Stimulated activated naive CD4-positive, alpha-beta T cell (primary cell): ENCODE measurements at places on chromosomes 1 and 21.

- no peak for DNase-seq
Measured at GRCh38 chr21:26140926-26141325, 29.6 kb downstream of the APP start.

GRCh38 chr1:233140974-233141373 lies 154.6 kb downstream of the PCNX2 start:
- no peak for DNase-seq

GRCh38 chr1:235045034-235045690 lies 83.5 kb downstream of the TOMM20 start:
- DNase-seq = no peak

- peak; percentile 24 for DNase-seq
Measured at GRCh38 chr1:155192346-155193274, 15.1 kb downstream of the THBS3 start.

DNA sequence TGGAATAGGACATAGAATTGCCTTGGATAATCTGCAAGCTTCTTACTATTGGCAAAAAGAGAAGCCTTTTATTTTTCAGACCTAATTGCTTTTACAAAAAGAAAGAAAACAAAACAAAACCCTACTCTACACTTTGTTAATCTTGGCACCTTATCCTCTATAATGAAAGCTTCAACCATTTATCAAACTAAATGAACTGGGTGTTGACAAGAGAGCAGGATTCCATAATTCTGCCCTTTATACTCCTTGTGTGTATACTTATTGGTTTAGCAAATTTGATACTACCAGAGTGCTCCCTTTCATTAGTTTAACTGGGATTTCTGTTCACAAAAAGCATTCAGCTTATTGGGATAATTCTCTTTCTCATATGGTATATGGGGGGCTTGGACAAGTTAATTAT lies 3.0 kb upstream of the TMCC2 start:
- DNase-seq = no peak

- DNase-seq = no peak
Measured at GRCh38 chr1:116308276-116308675, 64.8 kb upstream of the ATP1A1 start.

GRCh38 chr1:46719689-46720088 lies 775 bp upstream of the EFCAB14 start:
- no peak for DNase-seq

DNA sequence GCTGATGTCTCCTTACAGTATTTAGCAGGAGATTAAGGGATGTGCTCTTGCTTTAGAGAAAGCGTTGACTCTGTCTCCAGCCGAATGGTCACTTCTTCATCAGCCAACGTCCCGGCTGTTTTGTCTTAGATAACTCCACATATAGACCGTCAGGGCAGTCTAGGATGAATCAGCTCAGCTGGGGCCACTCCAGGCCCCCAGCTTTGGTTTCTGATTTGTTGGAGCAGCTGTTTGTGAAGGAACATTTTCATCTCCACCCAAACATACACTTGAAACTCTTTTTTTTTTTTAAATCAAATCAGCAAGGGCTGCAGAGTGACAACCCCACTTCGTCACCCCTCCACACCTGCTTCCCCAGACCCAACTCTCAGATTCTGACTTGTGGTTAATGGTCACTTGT lies 206.1 kb upstream of the GALNT2 start:
- no peak for DNase-seq

GRCh38 chr1:28010969-28011368 lies 51.2 kb downstream of the XKR8 start:
- no peak for DNase-seq

DNA sequence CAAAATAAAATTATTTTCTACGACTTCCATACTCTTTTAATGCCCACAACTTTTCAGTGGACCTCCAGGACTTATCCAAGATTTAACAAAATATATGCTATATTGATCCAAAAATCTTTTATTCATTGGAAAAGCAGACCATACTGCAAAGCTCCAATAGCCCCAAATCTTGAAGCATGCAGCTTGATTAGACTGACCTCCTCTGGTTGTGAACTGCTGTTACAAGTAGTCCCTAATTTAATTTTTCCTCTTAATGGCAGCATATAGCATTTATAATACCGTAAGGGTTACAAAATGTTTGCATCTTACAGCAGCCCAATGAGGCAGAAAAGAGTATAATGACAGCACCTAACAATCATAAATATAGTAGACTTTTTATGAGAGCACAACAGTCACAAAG lies 49.8 kb downstream of the TPR start:
- peak; percentile 36 for DNase-seq

- no peak for DNase-seq
Measured at GRCh38 chr1:43947874-43948437, 1.2 kb downstream of the IPO13 start.

- no peak for DNase-seq
Measured at GRCh38 chr1:30905916-30906620, 2.5 kb downstream of the SDC3 start.

GRCh38 chr1:225597926-225598575 lies 54.9 kb downstream of the ENAH start:
- DNase-seq = no peak

DNA sequence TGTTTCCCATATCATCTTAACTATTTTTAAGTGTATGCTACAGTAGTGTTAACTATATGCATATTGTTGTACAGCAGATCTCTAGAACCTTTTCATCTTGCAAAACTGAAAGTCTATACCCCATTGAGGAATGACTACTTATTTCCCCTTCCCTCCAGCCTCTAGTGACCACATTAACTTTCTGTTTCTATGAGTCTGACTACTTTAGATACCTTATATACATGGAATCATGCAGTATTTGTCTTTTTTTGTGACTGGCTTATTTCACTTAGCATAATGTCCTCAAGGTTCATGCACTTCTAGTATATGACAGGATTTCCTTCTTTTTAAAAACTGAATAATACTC lies 96.5 kb upstream of the BTG3 start:
- DNase-seq = no peak

- no peak for DNase-seq
Measured at GRCh38 chr1:210597555-210598134, 268.9 kb downstream of the HHAT start.

DNA sequence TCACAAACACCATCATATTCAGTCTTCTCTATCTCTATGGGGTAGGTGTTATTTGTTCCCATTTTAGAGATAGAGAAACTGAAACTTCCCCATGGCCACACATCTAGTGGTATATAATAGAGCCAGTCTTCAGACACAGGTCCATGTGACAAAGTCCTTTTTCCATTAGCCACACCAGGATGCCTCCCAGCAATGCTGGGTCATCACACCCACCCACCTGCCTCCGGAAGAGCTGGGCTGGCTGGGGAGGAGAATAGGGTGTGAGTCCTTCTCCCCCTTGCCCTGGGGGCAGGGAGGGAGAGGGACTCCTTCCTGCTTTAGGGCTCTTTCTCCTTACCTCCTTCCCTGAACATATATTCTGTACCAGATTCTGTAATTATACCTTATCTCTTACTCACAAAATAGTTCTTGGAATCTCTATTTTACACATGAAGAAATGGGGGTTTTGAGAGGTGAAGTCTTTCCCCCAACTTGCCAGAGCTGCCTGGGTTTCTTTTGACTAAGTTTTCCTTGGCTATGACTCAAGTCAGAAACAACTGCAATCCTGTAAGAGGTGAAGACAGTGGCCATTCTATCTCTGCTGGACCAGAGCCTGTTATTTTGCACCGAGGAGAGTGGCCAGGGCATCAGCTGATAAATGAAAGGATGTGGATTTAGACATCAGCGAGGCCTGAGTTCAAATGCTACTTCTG lies 30.0 kb downstream of the SOX13 start:
- no peak for DNase-seq
